Activated T-cell treated with anti-CD3 and anti-CD28 coated beads, Interleukin-2, amount 50 U/mL, for 1 hour (primary cell): ENCODE measurements at places on chromosomes 6 and 20.

DNA sequence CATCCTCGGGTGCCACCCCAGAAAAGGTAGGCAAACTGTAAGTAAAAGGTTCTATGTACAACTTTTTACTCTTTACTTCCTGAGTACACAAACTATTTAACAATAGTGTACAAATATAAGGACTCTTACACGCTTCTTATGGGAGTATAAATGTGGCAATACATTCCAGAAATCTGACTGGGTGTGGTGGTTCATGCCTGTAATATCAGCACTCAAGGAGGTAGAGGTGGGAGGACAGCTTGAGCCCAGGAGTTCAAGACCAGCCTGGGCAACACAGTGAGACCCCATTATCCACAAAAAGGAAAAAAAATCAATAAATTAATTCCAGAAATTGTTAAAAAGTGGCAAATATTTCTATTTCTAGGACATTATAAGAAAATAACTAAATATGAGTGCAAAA lies 48.9 kb downstream of the PIGU start:
- no peak for DNase-seq

- DNase-seq: no peak
Measured at GRCh38 chr20:6381887-6382286, 259.1 kb upstream of the FERMT1 start.

DNA sequence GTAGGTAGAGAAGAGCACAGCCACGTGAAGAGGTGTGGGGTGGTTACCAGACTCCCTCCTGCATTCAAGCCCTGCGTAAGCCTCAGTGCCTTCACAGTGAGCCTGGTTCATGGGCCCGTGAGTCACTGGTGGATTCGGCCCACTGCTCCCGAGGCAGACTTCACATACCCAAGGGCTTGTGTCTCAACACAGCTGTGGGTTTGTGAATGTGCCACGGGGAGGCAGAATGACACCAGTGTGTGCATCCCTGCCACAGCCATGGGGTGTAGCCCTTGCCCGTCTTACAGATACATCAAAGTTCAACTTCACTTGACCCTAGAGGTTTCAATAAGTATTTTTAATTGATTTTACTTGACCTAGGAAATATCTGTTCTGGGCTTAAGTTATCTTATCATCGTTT lies 108.5 kb downstream of the MAP3K4 start:
- no peak for DNase-seq

DNA sequence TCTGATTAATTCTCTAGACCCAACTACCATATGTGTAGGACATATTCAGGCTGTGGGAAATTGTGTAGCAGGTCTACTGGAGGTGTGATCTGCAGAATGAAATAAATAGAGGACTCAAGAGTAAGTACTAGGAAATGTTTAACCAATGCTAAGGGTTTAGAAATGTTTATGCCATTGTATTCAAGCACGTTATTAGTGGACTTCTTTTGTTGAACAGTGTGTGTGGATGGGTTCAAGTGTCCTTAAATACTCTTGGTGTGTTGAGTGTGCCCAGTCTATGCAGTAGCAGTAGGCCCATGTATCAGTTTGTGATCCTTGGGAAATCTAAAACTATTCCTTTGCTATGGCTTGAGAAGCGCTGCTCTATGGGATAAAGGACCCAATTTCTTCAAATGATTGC lies 112.1 kb downstream of the FARS2 start:
- no peak for DNase-seq

GRCh38 chr20:17955302-17955701 lies 13.3 kb downstream of the SNX5 start:
- DNase-seq: no peak

DNA sequence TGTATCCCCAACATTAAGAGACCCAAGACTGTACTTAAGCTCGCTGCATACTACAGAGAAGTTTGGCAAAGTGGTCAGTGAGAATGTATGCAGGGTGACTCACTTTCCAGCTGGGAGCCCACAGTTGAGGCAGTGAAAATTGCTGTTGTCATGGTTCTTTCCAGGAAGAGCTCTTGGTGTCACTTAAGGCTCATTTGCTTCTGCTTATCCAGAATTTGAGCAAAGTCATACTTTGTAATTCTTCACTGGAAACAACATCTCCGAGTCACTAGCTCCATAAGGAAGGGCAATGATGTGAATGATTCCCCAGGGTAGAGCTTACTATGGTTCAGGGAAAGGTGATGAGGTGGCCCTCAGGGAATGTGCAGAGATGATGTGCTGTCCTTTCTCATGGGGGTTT lies 65.4 kb upstream of the FBXL4 start:
- DNase-seq: no peak

DNA sequence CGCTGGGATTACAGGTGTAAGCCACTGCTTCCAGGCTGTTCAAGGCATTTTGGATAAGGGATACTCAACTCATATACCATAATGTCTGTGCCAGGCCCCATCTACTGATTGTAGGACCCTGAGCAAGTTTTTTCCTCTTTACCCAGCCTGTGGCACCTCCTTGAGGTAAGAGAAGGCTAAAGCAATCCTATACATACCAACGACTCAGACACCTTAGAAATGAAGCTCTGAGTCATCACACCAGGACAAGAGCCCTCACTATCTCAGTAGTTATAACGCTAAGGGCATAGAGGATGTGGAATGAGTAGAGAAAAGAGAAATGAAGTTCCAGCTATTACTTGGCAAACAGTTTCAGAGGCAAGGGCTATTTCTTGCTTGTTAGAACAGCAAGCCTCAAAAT lies 16.9 kb downstream of the NDRG3 start:
- DNase-seq: no peak

- no peak for DNase-seq
Measured at GRCh38 chr6:26299286-26300042, 65.5 kb upstream of the BTN3A2 start.

DNA sequence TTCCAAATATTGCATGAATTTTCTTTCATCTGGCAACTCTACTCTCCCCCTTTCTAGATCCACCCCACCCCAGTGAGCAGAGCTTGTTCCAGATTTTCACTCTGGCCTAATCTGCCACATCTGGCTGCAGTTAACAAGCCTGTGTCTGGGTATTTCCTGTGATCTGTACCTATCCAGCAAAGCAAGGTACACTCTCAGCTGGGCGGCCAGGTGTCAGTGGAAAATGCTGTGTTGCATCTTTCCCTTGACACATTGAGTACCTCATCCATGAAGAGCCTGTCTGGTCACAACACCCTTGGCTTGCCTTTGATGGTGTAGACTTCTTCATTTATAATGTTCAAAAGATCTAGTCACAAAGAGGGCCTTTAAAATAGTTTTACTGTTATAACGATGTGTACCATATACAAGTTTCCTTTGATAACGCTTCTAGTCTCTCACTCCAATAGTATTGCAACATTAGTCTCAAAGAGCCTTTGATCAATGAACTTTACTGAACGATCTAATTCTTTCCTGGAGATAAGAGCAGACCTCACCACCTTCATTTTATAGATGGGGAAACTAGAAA lies 6.0 kb upstream of the RNF182 start:
- DNase-seq: no peak

DNA sequence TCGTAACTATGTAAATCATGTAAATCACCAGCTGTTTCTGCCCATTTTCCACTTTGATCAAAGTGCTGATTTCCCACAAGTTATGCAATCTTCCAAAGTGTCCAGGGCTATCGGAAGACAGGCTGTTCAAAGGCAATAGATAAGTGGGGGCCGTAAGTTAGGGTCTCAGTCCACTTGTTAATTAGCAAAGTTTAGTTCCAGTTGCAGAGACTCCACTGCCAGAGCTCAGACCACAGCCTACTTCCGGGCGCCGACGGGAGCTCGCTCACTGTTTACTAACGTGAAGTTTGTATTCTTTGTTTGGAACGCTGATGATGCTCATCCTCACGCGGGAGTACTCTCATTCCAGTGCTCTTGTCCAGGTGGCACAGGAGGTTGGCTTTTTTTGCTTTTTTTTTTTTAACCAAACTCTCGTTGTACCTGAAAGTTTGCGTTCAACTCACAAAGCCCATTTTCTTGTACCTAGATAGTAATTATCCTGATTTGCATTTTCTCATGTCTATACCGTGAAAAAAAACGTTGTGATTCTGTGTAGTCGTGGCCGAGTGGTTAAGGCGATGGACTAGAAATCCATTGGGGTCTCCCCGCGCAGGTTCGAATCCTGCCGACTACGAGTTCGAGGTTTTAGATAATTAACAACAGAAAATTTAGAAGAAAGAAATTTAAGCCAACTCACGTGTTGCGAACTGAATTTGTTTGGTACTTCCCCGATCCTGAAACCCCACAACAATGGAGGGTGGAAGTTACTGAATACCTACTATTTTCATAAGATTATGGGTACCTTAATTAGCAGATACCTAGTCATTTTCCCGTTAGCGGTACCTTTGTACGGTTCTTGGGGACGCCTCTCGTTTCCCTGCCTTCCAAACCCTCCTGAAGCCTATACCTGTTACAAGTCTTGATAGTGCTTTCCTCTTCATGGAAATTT lies 29.9 kb upstream of the ZNF184 start:
- peak; percentile 73 for DNase-seq

DNA sequence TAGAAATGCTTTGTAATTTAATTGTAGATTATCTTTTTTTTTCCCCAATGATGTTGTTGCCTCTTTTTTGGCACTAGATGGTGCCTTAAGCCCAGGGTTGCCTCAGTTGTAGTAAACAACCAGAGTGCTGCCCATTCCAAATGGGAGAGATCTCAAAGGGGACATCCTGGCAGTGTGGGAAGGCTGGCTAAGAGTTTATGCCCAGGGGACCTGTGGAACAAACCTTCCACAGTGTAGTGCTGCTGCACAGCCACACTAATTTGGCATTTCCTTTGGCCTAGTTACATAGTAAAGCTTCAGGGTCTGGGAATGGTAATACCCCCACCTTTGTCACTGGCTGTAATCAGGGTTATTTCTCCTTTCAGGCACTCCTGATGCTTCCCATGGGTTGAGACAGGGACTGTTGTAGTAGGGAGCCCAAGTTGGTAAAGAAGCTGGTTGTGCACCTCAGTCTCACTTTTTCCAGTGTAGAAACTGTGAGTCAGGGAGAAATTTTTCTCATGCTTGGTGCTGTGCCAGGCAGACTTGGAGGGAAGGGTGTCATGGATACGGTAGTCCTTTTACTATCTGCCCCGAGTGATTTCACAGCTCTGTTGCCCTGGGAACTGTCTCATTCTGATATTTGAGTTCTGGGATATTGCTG lies 177.8 kb upstream of the ECI2 start:
- no peak for DNase-seq

- no peak for DNase-seq
Measured at GRCh38 chr20:2387580-2387979, 6.9 kb downstream of the TGM6 start.

GRCh38 chr6:24936641-24937317 lies 1.0 kb upstream of the RIPOR2 start:
- peak; percentile 55 for DNase-seq
